ENCODE measurements at places on chromosomes 12 and 14. TPM values are rescaled to one million over a fixed set of nuclear protein-coding genes. Genes with fewer than 3 reads are reported as not detected.

GRCh38 chr14:104541905-104542465 is 37.6 kb upstream of the C14orf180 start:
- no peaks in the 10 kb centered on the region for H3K36me3 ChIP-seq
- H3K4me3 ChIP-seq: no peak overlapping the region
- no peak overlapping the region for H3K27ac ChIP-seq

POTEM gene
- total RNA-seq: not detected

GRCh38 chr12:51381226-51382079 is 9.8 kb downstream of the GALNT6 start:
- no peaks in the 10 kb centered on the region for H3K36me3 ChIP-seq
- peak; percentile 29 for DNase-seq
- H3K27me3 ChIP-seq: no peaks in the 10 kb centered on the region
- H3K27ac ChIP-seq: no peak overlapping the region

AQP6 gene
- not detected for total RNA-seq

DNA sequence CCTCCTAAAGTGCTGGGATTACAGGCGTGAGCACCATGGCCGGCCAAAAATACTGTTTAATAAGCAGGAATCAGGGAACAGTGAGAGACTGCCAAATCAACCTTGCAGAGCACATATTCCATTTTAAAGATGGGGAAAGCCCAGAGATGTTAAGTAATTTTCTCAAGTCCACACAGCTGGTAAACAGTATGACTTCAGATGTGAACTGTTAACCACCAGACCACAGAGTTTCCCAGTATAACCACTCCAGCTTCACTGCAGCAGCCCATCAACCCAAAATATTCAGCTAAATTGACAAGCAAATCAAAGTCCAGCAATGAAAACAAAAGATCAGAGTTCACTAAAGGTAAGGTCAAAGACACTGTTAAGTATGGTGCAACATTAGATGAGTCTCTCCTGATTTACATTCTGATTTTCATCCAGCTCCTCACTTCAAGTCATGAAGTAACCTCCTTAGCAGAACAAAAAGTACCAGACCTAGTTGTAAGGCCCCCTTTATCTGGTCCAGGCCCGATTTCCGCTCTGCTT is 82.1 kb downstream of the TRAFD1 start:
- peaks cover 80% of the 10 kb centered on the region for H3K36me3 ChIP-seq
- no peak for DNase-seq
- H3K27me3 ChIP-seq: no peaks in the 10 kb centered on the region
- no peak overlapping the region for H3K4me3 ChIP-seq
- no peaks in the 10 kb centered on the region for H3K4me1 ChIP-seq

- H3K4me3 ChIP-seq: no peak overlapping the region
- no peaks in the 10 kb centered on the region for H3K36me3 ChIP-seq
- no peak overlapping the region for H3K27ac ChIP-seq
- no peaks in the 10 kb centered on the region for H3K27me3 ChIP-seq
These were observed 390.1 kb upstream of the PDE3A start for GRCh38 chr12:19978193-19978592.

IAPP gene
- not detected for total RNA-seq

- no peaks in the 10 kb centered on the region for H3K27me3 ChIP-seq
- H3K4me1 ChIP-seq: no peaks in the 10 kb centered on the region
- DNase-seq: no peak
- no peak overlapping the region for H3K4me3 ChIP-seq
- H3K36me3 ChIP-seq: no peaks in the 10 kb centered on the region
These were observed 737.9 kb downstream of the GALC start for GRCh38 chr14:87255058-87255457.

GRCh38 chr14:38339696-38340095 is 83.8 kb upstream of the CLEC14A start:
- H3K4me3 ChIP-seq: no peak overlapping the region
- H3K27ac ChIP-seq: no peak overlapping the region
- H3K27me3 ChIP-seq: no peaks in the 10 kb centered on the region

- no peak for DNase-seq
- no peak overlapping the region for H3K27ac ChIP-seq
- H3K4me1 ChIP-seq: no peaks in the 10 kb centered on the region
- H3K27me3 ChIP-seq: no peaks in the 10 kb centered on the region
- no peaks in the 10 kb centered on the region for H3K36me3 ChIP-seq
These were observed 1.9 kb downstream of the IFNG-AS1 start for GRCh38 chr12:67991158-67991557.

MORN3 gene
- total RNA-seq: not detected

DNA sequence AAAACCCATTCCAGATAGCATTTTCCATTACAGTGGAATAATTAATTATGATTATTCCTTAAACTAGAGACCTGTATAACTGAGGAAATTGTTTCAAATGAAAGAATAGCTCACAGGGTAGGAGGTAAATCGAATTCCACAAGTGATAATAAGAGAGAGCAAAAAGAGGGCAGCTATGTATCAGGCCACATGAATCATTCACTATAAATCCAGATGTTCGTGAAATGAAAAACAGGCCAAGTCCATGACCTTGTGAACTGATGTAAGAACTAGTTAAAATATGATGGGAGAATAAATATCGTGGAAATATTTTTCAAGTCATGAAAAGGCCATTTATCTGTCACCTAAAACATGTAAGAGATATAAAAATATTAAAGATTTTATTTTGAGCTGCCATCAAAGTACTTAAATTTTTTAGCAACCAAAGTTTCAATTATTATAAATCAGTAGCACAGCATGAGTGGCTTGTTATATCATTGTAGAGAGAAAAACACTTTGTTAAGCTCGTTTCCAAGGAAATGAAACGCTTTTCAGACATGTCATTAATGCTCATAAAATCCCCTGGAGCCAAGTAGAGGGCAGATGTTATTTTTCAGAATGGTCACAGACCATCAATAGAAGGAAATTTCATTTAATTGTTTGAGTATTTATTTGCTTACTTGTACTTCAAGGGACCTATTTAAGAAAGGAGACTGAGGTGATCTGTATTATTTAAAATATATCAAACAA is 120.6 kb upstream of the CDKN3 start:
- no peak for DNase-seq
- H3K4me3 ChIP-seq: no peak overlapping the region
- H3K36me3 ChIP-seq: no peaks in the 10 kb centered on the region
- no peaks in the 10 kb centered on the region for H3K27me3 ChIP-seq
- no peak overlapping the region for H3K27ac ChIP-seq
